ENCODE measurements at places on chromosomes 12 and 14.

DNA sequence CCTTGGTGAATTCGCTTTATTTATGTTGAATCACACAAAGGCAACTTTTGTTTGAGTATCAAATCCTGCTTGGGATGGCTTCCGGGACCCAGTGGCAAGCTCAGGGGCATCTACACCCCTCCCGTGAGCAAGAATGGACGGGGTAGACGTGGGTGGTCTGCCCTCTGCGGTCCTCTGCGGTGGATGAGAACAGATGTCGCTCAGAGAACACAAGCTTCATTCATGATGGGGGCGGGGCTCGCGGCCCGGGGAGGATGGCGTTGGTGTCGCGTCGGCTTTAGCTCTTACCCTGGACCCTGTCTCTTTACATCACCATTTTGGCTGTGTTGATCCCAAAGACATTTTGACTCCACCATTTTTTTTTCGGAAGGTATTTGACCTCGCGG is 158.5 kb upstream of the RTL1 start:
- no peak for DNase-seq

- DNase-seq = no peak
These were observed 40.9 kb upstream of the TOMM20L start for GRCh38 chr14:58354808-58355207.

GRCh38 chr14:25803386-25804018 is 753.6 kb upstream of the STXBP6 start:
- no peak for DNase-seq

DNA sequence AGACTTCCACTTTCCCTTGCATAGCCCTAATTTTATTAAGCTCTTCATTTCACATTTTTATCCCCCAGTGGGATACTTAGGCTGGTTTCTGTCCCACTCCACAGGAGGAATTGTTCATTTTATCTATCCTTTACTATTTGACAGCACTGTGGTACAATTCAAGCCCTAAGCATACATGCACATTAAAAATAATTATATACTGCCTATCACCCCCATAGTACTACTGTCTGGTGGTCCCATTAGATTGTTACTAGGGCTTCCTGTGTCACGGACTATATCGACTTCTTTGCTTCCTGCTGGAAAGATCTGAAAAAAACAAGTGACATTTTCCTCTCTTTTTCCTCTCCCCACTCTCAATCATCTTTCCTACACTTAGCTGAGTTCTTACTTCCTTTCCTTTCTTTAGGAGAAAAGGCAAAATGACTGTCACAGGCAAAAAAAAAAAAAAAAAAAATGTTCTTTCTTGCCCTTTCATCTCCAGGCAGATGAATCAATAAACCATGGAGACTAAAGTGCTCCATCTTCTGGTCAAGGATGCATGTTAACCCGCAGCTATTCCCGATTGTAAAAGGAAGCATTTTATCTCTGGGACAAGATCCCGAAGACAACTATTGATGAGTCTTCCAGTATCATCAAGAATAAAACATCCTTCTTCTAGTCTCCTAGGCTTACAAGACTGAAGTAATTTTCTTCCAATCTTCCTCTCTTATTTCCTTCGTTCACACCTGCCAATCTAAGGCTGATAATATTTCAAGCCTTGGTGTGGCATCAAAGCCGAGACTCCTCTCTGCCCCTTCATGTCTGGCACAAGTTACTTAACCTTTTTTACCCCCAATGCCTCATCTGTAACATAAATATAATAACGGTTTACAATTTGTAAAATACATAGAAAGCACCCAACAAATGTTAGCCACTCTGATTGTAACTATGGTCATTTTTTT is 94.4 kb upstream of the PLEKHG7 start:
- no peak for DNase-seq

DNA sequence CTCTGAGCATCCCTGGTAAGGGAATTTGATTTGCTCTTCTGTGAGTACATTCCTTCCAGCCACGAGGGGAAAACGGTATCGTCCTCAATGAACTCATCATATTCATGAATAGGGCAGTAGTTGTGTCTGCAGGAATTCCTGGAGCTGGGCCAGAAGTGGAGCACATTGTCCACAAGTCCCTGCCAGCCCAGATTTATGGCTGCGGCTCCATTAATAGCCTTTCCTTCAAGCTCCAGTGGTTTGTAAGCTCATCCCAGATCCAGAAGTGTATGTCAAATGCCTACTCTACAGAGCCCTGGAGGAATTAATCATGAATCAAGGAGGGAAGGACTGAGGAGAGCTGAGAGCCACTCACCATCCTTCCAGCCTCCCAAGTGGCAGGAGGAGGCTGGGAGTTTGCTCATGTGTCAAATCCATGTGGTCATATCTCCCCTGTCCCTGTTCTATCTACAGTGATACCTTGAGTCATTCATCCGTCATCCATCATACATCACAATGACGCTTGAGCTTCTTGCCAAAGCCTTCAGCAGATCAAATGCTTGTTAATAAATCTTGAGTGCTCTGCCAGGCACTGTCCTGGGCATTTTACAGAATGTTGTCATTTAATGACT is 65.5 kb downstream of the SVOP start:
- no peak for DNase-seq

- DNase-seq = no peak
These were observed 63.5 kb downstream of the ST8SIA1 start for GRCh38 chr12:22271023-22271422.

GRCh38 chr12:67531501-67531900 is 117.0 kb upstream of the DYRK2 start:
- DNase-seq = no peak

- no peak for DNase-seq
These were observed 8.0 kb downstream of the BAZ1A start for GRCh38 chr14:34867199-34867598.

DNA sequence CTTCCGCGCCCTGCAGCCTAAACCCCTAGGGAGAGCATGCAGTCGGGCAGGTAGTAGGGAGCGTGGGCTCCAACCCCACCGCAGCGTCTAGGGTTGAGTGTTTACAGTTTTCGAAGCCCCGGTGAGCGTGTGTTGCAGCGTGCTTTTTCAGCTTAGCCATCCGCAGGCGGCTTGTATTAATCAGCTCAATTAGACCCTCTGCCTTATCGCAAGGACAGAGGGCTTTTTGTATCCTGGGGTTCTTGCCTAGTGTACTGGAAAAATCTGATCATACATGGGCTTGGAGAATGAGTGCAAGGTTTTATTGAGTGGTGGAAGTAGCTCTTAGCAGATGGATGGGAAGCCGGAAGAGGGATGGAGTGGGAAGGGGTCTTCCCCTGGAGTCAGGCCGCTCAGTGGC is 44.4 kb upstream of the GNG2 start:
- no peak for DNase-seq

- DNase-seq = no peak
These were observed 105.3 kb upstream of the FOXG1 start for GRCh38 chr14:28661171-28661772.

DNA sequence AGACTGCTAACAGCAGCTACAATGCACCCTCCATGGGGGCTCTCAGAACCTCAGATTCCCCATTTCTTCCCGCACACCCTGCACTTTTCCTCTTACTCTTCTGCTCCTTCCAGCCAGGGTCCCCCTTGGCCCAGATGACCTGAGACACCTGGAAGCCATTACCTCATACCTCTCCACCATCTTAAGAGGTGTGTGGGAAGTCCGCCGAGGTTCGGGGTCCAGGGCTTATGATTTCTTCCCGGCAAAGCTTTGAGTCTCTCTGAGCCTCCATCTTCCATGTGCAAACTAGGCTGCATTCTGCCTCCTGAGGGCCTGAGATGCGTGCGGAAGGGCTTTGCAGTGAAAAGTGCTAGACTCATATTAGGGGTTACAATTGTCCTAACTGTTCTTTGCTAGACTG is 5.3 kb downstream of the GSC start:
- no peak for DNase-seq

DNA sequence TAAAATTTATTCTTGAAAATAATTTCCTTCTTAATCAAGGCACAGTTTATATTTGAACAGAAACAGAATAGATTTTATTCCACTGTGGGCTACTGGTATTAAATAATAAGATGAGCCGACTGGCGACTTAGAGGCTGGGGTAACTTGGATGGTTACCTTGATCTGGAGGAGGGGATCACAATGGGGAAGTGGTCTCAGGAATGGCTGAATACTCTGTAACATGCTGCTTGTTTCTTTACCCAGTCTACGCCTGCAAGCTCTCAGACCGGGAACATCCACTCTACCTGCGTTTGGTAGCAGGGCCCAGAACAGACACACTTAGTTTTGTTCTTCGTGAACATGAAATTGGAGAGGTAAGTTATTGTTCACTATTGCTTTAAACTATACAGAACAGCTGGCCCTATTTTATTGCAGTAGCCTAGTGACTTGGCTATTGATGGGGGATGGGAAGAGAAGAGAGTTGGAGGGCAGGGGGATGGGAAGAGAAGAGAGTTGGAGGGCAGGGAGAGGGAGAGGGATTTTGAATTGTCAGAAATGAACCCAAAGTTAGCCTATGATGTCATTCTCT is 67.9 kb downstream of the GNS start:
- no peak for DNase-seq

DNA sequence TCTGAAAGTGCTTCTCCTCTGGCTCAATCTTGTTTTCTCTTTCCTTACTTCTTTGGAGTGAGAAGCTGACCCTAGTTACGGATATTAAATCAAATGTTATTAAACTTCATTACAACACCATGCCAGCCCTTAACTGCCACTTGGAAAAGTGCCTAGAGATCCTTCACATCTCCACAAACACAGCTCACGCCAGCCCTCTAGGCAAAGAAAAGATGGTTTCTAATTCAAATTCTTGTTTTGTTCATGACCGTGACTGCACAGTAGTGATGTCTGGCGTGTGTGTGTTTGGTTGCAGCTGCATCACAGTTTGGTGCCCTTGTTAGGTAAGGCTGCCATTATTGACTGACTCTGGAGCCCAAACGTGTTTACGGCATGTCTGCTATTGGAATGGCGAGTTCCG is 113.0 kb downstream of the BEGAIN start:
- DNase-seq = no peak

GRCh38 chr14:24925771-24926374 is 124.1 kb downstream of the STXBP6 start:
- DNase-seq = no peak

- DNase-seq = no peak
These were observed 75.8 kb upstream of the CEP83 start for GRCh38 chr12:94535510-94535921.

DNA sequence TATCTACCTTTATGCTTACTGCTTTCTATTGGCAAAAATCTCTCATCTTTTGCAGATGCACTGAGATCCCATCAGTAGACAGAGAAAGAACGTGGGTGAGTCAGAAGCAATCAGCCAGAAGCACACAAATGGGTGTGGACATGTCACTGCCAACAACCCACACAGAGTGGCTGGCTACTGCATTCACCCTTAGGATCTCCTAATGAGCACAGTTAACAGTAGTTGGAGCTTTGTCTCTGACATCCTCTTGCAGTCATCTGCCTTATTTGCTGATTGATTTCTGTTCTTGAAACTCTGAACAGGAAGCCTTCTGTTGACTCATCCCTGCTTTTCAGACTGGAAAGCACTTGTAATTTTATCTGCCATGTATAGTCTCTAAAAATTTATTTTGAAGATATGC is 117.2 kb downstream of the RGS6 start:
- peak; percentile 48 for DNase-seq

GRCh38 chr14:76305268-76305826 is 70.6 kb upstream of the ESRRB start:
- DNase-seq = no peak

DNA sequence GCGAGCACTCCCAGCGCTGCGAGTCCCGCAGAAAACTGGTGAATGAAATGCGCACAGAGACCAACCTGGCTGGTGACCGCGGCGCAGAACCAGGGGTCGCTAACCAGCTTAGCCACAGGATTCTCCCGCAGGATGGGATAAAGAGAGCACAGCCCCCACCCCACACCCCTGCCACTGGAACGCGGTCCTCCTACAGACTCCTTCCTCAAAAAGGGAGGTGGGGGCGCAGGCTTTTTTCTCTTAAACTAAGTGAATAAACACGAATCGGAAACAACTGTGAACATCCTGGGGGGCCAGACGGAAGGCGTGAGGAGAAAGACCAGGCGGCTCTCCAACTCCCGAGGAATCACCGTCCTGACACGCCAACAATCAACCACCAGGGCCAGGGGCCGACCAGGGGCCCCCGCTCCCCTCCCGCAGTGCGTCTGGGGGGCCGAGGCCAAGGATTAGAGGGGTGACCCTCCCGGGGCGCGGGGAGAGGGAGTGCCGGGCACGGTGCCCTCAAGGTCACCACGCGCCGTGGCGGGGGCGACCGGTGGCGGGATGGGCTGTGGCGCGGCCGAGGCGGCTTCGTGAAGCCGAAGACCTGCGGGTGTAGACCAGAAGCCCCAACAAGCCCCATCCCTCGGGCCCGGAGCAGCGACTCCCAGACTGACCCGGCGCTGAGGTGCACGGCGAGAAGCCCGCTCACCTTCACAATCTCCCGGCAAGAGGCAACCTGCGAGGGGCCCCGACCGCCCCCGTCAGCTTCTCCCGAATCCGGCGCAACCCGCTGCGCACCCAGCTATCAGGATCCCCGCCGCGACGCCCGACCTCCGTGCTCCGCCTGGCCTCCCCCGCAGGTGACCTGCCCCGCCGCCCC is 704 bp downstream of the ATP2B1 start:
- DNase-seq = peak; percentile 30

GRCh38 chr14:25537846-25538455 is 488.0 kb upstream of the STXBP6 start:
- DNase-seq = no peak

GRCh38 chr14:31717294-31718085 is 156.3 kb downstream of the NUBPL start:
- no peak for DNase-seq

DNA sequence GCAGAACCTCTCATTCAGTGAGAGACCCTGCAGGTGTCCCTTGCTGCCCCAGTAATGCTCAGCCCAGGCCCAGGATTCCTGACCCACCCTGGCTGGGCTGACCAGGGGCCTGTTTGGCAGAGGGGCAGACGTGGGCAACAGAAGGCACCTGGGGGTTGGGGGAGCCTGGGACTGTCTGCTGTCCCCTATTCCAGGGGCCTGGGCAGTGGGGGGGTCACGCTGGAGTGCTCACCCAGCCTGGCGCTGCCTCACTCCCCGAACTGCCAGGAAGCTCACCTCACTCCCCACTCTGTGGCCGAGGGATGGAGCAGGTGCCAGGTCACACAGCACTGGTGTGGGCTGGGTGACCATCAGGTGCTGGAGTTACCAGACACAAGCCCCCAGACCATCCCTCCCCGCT is 22.6 kb upstream of the NUDT14 start:
- DNase-seq = no peak

DNA sequence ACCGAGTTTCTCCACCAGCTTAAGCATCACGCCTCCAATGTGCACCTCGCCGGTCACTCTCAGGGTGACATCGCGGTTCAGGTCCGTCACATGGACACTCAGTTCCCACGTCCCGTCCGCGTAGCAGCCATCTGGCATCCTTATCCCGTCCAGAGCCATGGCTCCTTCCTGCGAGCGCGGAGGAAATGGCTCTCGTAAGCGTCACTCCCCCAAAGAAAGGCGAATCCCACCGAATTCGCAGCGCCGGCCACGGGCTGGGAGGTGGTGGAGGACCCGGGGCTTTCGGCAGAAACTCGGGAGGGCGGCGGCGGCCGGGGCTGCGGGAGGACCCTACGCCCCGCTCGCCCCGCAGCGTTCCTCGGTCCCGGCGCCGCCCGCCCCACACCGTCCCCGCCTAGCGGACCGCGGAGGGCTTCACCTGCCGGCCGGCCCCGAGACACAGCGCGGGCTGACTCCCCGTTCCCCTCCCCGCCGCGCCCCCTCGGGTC is 396 bp downstream of the FERMT2 start:
- DNase-seq = peak; percentile 9
